ENCODE measurements at places on chromosomes 2 and 18.
A peak's percentile ranks its signal among the peaks of the same experiment; 100 is the strongest.

DNA sequence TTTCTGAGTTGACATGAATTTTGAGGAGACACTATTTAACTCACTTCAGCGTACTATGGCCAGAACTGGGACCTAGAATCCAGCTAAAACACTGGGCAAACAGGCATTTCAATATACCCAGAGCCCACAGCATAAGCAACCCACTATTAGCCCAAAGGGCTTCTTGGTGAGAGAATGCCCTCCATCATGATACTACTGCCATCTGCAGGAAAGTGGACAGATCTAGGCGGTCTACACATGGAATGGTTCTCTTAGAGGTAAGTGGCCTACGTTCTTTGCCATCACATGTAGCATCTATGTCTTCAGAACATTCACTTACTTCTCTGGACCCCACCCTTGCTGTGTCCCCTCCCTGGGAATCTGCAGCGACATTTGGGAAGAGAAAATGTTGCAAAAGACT, 181.3 kb upstream of the LINC00305 start:
- DNase-seq: no peak

- no peak for DNase-seq
These were observed 72.5 kb upstream of the ID2 start for GRCh38 chr2:8609357-8609811.

- DNase-seq: no peak
These were observed 266.1 kb downstream of the ZNF385B start for GRCh38 chr2:179595284-179595683.

GRCh38 chr2:218785103-218785502, 3.2 kb downstream of the CYP27A1 start:
- DNase-seq: no peak

DNA sequence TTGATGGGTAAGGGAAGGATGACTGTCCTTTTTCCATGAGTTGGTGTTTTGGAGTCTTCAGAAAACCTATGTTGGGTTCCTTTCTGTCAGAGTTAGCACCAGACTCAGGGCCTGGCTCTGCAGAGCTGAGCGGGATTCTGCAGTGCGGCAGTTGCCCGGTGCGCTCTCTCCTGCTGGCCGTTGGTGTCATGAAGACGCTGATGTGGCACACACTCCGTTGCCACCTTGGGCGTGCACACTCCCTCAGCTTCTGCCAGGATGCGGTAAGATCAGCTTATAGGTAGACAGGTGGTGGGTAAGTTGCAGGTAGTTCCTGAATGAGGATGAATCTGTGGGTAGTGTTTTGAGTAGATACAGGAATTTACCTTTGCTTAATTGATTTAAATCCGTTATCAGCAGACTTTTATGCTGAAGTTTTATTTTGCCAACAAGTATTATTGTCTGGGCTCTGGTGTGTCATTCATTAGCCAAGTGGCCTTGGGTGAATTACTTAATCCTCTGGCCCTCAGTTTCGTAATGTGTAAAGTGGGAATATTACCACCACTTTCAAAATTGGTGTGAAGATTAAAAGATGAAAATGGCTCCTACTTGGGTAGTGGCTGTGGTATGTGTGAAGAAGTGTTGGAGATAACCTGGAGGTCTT, 26.8 kb downstream of the DGKD start:
- no peak for DNase-seq

DNA sequence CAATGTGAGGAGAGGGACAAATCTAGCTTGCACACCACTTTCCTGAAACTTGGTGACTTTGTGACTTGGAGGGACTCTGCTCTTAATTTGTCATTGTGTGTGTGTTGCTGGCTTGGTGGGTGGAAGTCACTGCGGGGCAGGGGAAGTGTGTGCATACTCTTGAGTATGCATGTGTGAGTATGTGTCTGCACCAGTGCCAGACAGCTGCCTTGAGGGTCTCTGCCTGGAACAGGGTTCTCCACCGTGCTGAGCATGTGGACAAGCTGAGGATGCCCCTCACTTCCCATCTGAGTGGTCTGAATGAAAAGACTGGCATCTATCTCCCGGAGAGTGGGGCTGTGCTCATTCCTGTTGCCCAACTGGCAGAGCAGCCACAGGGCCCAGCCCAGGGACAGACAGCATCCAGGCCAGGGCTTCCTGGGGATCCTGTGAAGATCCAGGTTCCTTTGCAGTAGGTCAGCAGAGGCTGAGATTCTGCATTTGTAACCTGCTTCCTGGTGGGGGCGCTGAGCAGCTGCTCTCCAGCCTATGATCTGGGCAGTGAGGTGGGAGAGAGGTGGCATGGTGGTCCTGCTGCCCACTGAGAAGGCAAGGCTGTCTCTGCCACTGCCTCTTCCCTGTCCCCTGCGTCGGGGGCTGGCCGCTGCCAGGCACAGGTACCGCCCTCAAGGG, 138.9 kb upstream of the HAAO start:
- no peak for DNase-seq

- no peak for DNase-seq
These were observed 26.3 kb upstream of the SH3RF3 start for GRCh38 chr2:109102588-109103233.

DNA sequence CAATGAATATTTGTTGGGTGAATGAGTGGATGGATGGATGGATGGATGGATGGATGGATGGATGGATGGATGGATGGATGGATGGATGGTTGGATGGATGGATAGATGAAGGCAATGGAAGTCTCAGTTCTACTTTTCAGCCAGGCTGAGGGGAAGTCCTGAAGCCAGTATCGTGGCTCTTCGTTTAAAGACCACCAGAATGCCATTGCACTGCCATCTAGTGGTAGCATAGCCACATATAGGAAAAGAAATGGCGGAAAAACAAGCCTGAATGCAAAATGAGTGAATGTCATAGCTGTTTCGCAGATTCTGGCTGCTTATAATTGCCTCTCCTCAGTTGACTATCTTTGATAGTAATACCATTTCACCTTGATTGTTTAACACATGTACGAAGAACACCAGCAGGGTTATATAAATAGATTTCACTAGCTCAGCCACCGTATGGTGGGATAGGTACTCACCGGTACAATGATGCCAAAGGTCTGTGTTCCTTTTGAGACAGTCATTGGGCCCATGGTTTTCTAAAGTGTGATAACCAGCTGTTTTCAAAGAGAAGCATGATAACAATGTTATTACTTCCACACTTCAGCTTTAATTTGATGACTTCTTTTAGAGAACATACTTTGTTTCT, 62.3 kb upstream of the GREB1L start:
- peak; percentile 17 for DNase-seq

- no peak for DNase-seq
These were observed 58.7 kb downstream of the FASTKD2 start for GRCh38 chr2:206824087-206824618.

GRCh38 chr18:23595591-23595990, 9.3 kb upstream of the NPC1 start:
- DNase-seq: no peak

DNA sequence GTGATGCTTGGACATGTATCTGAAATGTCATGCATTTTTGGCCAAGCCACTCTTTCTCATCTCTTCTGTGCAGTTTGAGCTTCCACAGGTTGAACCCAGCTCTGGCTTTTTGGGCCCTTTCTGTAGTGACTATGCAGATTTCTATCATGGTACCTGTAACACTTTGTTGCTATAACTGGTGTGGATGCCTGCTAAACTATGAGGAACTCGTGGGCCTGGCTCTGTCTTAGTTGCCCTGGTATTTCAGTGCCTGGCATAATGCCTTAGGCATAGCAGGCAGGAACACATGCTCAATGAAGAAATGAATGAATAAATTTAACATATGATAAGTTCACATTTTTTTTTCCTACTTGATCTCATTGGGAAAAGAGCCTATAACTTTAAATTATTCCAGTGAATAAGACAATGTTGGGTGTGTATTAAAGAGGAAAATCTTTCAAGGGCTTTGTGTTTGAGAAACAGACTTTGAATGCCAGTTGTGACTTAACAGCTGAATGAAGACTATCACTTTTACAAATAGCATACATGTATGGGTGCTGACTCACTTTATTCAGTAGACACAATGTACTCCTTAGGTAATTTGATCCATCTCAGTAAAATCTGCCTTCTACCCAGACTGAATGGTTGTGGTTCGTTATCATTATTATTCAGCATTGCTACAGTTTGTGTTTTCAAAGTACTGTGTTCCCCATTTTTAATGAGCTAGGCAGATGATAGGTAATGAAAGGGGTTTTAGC, 86.4 kb upstream of the MAP4K3 start:
- DNase-seq: no peak
